ENCODE measurements at places on chromosomes 2 and 18.
A peak's percentile ranks its signal among the peaks of the same experiment; 100 is the strongest.

DNA sequence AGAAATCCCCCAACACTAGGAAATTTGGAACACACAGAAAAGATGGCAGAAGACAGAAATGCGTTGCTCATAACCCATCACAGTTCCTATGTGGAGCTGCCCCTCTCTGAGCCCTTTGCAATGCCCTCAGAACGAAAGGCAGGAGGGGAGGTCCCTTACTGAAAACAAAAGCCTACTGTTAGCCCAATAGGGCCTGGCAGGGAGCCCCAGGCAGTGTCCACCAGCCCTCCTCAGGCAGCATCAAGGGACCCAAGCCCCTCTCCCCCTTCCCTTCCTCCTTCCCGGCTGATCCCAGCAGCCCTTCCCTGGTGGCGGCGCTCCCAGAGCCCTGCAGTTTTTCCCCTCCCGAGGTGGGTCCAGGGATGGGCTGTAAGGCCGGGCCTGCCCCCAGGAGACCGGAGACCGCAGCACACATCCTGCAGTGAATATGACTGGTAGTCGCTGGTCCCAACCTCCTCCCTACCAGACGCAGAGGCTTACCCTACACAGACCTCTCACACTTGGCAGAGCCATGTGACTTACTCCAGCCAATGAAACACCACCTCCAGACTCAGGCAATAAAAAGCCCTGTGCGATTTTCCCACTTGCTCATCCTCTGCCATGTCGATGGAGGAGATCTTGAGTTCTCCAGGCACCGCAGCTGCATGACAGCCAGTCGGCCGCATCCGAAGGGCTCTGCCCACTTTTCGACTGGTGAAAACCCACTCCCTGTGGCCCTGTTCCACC, 19.4 kb upstream of the DUSP2 start:
- no peak for DNase-seq

GRCh38 chr18:40937386-40937785, 1017.6 kb upstream of the PIK3C3 start:
- no peak for DNase-seq

GRCh38 chr2:85257359-85257969, 70.3 kb downstream of the TGOLN2 start:
- DNase-seq: no peak

DNA sequence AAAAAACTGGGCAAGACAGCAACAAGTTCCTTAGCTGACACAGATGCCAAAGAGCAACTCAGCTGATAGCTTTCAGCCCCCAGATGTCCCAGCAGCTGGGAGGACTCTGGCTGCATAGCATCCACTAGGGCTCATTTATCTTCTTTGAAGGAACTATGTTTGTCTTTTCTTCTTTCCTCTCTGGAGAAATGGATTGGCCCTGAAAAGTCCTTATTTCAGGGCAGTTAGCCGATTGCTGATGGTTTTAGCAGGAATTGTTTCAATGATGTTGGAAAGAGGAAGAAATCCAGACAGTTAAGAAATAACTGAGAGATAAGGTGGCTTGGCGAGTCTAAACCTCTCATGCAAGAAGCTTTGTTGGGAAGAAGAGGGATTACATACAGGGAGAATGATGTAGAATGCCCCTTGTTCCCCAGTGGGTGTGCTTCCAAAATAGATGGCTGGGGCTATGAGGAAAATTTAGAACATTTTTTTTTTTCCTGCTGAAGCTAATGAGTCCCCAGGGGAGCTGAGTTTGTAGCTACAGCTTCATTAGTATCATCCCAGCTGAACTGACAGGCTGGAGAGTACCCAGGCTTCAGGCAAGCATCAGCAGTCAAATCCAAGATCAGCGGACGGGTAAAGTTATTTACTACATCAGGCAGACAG, 33.6 kb upstream of the SERPINE2 start:
- no peak for DNase-seq

- no peak for DNase-seq
Measured at GRCh38 chr2:144712550-144712940, 192.6 kb upstream of the ZEB2 start.

DNA sequence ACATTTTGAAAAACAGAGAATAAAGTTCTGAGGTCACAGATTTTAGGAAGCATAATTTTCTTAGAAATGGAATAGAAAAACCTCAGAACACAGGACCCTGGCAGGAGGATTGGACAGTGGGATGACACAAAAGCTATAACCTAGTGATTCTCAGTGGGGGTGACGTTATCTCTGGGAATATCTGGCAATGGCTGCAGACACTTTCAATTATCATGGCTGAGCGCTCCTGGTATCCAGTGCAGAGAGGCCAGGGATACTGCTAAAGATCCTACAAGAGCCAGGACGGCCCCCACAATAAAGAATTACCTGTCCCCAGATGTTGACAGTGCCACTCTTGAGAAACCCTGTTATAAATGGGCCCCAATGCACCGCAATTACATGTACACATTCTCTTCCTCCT, 117.2 kb upstream of the SPRED2 start:
- DNase-seq: no peak

GRCh38 chr2:225948903-225949302, 549.4 kb downstream of the NYAP2 start:
- DNase-seq: no peak

DNA sequence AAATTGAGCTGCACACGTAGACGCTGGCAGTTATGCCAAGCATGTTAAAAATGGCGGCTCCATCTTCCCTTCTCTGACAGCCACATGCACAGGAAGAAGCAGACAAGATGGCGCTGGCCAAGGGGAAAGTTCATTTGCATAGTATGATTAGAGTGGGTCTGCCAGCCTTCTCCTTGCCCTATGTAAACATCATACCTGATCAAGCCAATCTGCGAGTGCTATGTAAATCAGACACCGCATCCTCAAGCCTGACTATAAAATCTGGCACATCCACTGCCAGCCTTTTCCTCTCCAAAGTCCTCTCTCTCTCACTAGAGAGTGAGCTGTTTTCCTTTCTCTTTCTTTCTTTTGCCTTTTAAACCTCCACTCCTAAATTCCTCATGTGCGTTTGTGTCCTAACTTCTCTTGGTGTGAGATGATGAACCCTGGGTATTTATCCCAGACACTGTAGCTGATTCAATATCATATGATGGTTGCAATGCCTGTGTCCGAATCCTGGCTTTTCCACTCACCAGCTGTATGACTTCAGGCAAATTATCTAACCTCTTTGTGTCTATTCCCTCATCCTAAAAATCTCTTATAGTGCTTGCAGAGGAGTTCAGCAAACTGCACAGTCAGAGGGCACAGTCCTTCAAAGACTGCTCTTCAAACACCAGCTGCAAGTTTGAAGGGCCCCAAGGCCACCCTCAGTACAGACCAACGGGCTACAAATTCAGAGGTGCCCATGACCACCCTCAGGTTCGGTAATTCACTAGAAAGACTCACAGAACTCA, 39.3 kb upstream of the ITSN2 start:
- no peak for DNase-seq

DNA sequence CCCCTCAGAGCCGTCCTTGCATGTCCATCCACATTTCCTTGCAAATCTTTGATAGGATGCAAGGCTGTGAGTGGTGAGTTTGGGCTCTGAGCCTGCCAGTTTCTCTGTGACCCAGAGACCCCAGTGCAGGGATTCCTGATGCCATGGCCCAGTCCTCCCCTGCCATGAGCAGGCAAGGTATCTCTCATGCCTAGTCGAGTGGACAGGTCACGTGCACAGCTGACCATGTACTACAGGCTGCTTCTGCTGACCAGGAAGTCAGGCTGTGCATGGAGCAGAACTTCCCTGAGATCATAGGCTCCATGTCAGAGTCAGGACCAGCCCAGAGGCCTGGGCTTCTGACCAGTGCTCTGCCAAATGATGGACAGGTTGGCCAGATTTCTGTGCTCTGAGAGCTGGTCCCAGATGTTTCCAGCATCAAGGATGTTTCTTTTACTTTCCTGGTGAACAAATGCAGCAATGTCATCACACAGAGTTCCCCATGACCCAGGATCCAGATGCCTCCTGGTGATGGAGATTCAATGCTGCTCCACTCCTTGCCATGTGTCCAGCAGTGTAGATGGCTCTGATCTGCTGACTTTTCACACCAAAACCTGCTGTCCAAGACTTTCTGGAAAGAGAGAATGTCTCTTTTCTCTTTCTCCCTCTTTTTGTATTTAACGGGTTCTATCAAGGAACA, 321.6 kb upstream of the HS6ST1 start:
- no peak for DNase-seq

GRCh38 chr2:178112202-178113152, at the start of gene RBM45:
TSS of gene RBM45 (plus strand) at chr2:178112437. CDS start at chr2:178112547, 110 bp downstream.
- DNase-seq: peak; percentile 38

- DNase-seq: no peak
Measured at GRCh38 chr18:48122376-48122775, 191.9 kb upstream of the SMAD2 start.

- no peak for DNase-seq
Measured at GRCh38 chr2:73063909-73064875, 7.3 kb downstream of the SFXN5 start.
